SHP77 treated with DMSO at 0.1 percent for 48 hours (cell line): ENCODE measurements at places on chromosomes 5 and 9.

- no peak for DNase-seq
Measured at GRCh38 chr5:43161244-43161643, 30.8 kb upstream of the NIM1K start.

- no peak for DNase-seq
Measured at GRCh38 chr5:130836729-130837649, 328.1 kb downstream of the HINT1 start.

DNA sequence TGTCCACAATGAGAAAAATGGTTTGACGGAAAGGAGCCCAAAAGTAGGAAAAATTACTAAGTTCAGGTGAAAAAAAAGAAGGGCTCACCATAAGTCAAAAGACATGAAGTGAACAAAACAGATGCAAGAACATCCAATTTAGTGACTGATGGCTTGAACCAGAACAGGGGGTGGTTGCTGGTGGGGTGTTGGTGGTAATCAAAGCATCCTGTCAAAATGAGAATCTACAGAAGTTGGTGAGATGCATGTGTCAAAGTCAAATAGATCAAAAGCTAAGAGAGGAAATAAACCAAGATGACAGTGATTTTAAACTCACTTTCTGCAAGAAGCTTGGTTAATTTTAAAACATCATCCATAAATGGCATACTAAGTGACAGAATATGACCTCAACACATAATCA, 117.4 kb downstream of the MLLT3 start:
- DNase-seq, result no peak

DNA sequence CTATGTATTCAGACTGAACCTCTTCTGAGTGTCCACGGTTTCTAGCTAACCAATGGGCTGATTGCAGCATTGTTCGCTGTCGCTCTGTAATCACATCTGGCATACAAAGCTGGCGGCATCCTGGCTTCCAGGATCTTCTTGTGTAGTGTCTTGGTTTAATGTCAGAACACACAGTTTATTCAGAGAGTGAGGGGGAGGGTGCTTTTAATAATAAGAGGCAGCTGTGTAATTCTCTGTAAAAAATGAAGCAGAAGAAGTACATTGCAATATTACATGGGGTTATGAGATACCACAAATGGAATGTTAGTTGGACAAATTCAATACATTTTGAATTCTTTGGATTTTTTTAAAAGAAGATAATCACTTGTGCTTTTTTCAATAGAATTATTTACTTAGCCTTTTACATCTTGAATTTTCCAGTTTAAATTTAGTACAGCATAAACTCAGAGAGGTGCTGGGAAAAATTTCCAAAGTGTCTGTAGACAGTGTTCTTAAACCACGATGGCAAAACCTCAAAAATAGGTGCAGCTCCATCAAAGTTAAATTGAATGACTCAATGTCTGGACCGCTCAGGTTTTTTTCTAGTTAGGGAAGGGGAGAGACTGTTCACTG, 206.0 kb downstream of the PCSK1 start:
- no peak for DNase-seq

- DNase-seq, result peak; percentile 64
Measured at GRCh38 chr5:80408484-80409366, 861 bp downstream of the ZFYVE16 start.

- no peak for DNase-seq
Measured at GRCh38 chr5:55959208-55959607, 35.6 kb downstream of the IL6ST start.

- DNase-seq, result no peak
Measured at GRCh38 chr5:60336491-60336890, 363.5 kb downstream of the DEPDC1B start.
